Activated T-cell treated with anti-CD3 and anti-CD28 coated beads, Interleukin-2, amount 50 U/mL, for 4 hours (primary cell): ENCODE measurements at places on chromosomes 16 and 17. TPM values are rescaled to one million over a fixed set of nuclear protein-coding genes. Genes with fewer than 3 reads are reported as not detected.
A peak's percentile ranks its signal among the peaks of the same experiment; 100 is the strongest.

- no peak for DNase-seq
Observed at GRCh38 chr17:2387086-2388019, 13.5 kb downstream of the MNT start.

The HEXD gene
- 19.0 TPM for total RNA-seq

The HOXB2 gene
- 12.9 TPM for total RNA-seq

The RDM1 gene
- not detected for total RNA-seq

GRCh38 chr16:69363281-69363717 lies 11.7 kb upstream of the TMED6 start:
- no peak for DNase-seq

DNA sequence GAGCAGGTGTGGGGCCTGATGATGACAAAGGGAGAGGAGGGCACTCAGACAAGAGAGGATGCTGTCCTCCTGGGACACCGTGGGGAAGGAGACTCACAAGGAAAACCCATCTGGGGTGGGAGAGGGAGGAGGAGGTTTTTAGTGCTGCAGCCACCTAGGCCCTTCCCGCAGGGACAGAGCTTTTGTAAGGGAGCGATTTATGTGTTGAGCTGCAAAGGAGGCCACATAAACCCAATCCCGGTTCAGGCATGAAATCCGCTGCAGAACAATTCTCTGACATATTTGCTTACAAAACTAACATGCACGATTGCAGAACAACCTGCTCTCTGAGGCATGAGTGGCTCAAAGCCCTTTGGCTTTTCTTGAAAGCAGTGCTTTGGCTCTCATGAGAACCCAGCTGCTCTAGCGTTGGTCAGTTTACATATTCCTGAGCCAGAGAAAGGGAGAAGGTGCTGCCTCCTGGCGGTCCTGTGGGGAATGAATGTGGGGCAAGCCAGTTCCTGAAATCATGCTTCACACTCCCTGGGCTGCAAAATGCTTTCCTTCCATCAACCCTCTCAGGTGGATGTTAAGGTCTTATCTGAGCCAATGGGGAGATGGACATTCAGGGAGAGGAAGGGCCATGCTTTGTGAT lies 122.4 kb upstream of the NLRP1 start:
- peak; percentile 46 for DNase-seq

The FNDC8 gene
- total RNA-seq = not detected

DNA sequence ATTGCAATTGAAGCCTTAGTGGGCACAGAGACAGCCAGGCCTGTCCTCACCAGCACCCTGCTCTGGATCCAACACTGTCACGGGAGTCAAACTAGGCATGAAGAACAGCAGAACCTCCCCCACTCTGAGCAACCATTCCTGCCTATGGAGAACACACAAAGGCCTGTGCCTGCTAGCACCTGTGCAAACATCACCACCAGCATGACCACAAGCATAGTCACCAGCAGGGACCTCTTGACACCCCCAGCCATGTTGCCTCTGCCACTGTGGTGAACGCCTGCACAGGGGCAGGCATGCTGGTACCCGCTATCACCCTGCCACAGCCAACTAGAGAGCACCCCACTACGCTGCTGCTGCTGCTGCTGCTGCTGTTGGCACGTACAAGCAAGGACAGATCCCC lies 51.7 kb downstream of the CMC2 start:
- DNase-seq = no peak
